ENCODE measurements at places on chromosomes 2 and 18.
A peak's percentile ranks its signal among the peaks of the same experiment; 100 is the strongest.

DNA sequence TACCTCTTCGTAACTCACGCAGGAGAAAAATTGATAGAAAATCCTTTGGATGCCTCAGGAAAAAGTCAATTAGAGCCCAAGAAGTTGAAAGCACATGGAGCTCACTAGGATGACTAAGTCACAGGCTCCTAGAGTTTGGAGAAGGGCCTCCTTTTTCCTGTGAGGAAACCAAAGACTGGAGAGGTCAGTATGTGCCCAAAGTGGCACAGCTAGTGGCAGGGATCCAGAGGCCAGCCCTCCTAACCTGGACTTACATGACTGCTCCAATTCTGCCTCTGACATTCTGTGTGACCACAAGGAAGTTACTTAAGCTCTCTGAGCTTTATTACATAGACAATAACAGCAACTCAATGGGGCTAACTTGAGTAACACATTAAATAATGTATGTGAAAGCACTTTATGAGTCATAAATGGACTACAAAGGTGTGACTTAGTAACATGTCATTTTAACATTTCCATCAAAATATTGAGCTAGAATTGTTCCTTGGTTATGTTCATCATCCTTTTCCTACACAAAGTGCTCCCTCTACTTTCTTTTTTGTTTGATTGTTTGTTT, 91.6 kb downstream of the DHRS9 start:
- DNase-seq = no peak

GRCh38 chr18:3294435-3295080, 32.6 kb downstream of the MYL12B start:
- DNase-seq = no peak

GRCh38 chr2:29950481-29950880, 29.1 kb upstream of the ALK start:
- DNase-seq = no peak

GRCh38 chr2:20302019-20302418, 48.6 kb downstream of the PUM2 start:
- DNase-seq = no peak

- peak; percentile 27 for DNase-seq
Observed at GRCh38 chr2:55771612-55772011, 78.0 kb upstream of the PNPT1 start.

DNA sequence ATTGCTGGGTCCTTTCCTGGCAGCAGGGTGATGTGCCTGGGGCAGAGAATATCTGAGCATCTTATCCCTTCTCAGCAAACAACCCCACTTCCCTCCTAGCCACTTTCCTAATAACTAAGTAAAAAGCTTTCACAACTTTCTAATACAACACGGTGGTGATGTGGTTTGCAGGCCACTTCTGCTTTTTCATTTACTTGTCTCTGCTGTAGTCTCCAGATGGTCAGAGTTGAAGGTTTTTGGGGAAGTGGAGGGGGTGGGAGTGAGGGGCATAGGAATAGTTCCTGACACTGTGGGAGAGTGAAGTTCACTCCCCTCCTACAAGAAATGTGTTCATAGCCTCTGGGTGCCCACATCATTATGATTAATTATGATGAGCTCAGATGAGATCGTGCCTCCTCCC, 11.6 kb downstream of the OXER1 start:
- DNase-seq = no peak

GRCh38 chr2:9102861-9103662, 99.6 kb upstream of the MBOAT2 start:
- no peak for DNase-seq

DNA sequence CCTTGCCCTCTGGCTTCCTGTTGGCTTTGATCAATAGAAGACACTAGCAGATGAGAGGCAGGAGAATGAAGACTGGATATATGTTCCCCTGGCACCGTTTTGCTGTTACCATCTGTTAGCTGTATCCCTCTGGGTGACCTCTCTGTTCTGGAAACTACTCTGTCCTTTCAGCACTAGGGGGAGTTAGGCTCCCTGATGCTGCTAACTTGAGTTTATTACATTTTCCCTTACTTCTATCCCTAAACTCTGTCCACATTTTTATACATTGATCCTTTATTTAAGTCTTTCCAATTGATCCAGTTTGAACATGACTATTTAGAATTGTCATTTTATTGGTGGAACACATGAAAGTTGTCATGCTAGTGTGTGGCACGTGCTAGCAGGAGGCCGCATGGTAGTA, 1014.3 kb upstream of the CDH2 start:
- DNase-seq = no peak

DNA sequence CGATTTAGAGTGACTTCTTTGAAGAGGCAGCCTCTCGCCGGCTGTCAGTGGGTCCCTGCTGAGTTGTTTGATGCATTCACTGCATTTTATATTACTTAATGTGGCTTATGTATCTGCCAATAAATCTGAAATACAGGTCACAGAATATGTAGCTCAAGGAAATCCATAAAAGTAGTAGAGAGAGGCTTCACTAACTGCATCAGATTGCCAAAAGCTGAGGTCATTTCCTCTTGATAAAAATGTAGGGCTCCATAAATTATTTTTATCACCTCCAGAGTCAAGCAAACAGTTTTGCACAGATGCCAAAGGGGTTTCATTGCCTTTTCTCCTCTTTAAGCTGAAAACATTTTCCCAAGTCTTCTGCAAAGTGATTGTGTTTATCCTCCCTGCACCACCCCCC, 36.5 kb upstream of the CCDC93 start:
- no peak for DNase-seq

- no peak for DNase-seq
Observed at GRCh38 chr2:17311771-17312511, 206.3 kb downstream of the RAD51AP2 start.

DNA sequence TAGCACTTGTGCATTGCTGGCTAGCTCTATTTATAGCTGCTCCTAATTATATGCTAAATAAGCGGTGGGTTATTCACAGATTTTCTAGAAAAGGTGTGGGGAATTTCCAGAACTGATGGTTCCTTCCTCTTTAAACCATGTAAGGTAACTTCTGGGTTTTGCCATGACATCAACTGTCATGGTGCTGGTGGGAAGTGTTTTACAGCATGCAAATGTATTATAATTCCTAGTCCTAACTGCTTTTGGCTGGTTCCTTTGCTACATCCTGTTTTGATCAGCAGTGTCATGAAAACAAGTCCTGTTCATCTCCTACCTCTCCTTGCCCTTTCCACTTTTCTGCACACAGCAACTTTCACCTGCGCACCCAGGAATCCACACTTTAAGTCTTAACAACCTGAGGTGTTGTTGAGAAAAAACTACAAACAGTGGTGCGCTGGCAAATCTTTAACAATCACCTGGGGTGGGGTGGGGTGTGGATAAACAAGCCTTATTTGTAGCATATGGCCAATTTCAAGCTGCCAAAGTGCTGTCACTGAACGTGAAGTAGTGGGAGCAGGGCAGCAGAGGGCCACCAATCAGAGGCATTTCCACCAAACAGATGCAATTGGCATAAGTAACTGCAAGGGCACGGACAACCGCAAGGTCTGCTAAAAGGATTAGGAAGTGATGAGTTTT, 33.4 kb upstream of the SKOR2 start:
- DNase-seq = no peak

DNA sequence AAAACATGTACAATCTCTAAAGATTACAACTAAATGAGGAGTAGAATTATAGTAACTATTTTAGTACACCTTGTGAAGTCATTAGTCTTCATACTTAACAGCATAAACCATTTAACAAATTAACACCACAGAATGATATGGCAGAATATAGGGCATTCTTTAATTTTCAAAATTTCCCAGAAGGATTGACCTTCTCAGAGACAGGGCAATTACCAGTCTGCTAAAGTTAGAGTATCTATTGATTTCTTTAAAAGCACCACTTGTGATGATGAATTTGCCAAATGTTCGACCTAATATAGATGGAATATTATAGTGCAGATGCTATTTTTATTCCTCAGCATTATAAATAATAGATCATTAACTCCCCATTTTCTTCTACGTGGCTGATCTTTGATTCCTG, 192.6 kb downstream of the DPP4 start:
- no peak for DNase-seq

- DNase-seq = no peak
Observed at GRCh38 chr2:121185571-121186074, 99.4 kb downstream of the TFCP2L1 start.

DNA sequence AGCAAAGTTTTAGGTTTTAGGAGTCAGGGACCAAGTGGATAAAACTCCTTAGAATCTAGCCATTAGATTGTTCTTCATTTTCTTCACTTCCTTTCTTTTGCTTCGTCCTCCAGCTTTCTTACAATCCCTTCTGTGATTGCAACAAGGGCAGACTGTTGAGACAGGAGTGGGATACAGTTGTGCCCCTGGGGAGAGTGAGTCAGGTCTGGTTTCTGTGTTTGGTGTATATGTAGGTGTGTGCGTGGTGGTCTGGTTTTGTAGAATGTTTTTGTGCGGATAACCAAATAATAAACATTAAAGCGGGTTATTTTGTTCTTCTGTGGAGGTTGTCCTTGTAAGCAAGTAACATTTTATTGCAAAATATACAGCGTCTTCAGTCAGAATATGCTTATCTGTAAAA, 7.3 kb downstream of the INSIG2 start:
- DNase-seq = no peak
